ENCODE measurements at places on chromosomes 5 and 9. TPM values are rescaled to one million over a fixed set of nuclear protein-coding genes. Genes with fewer than 3 reads are reported as not detected.

The TNC gene
- total RNA-seq = 0.85 TPM

The CDH10 gene
- 0.05 TPM for total RNA-seq

The NPR3 gene
- total RNA-seq = 14.7 TPM

The PCDHA4 gene
- total RNA-seq = 1.8 TPM

The CAMK2A gene
- total RNA-seq = 0.69 TPM

The MYO10 gene
- total RNA-seq = 33.4 TPM

The OTULINL gene
- 26.3 TPM for total RNA-seq

The SH3GL2 gene
- 0.07 TPM for total RNA-seq

The TEX48 gene
- not detected for total RNA-seq

The C5orf46 gene
- total RNA-seq = not detected

The SLC27A6 gene
- 0.03 TPM for total RNA-seq

The ACTBL2 gene
- not detected for total RNA-seq

The TAF11L6 gene
- total RNA-seq = not detected

The RASEF gene
- total RNA-seq = 6.7 TPM

The MYOZ3 gene
- total RNA-seq = 0.06 TPM

The HTR1A gene
- not detected for total RNA-seq

The KCNMB1 gene
- total RNA-seq = not detected

The TMEFF1 gene
- total RNA-seq = 1.3 TPM

The C5orf52 gene
- total RNA-seq = not detected

The NR5A1 gene
- total RNA-seq = 0.17 TPM

The TTC39B gene
- 1.2 TPM for total RNA-seq

The CACNA1B gene
- 0.03 TPM for total RNA-seq

The PCDHB10 gene
- 0.06 TPM for total RNA-seq

The DIPK1B gene
- total RNA-seq = 6.1 TPM

The GDF9 gene
- total RNA-seq = 0.25 TPM

The HSPA9 gene
- 309 TPM for total RNA-seq

The FOXI1 gene
- total RNA-seq = not detected

The SLC22A4 gene
- total RNA-seq = 6.0 TPM

The PTGER4 gene
- total RNA-seq = 7.5 TPM

The DMRT3 gene
- not detected for total RNA-seq

The ADAMTSL2 gene
- total RNA-seq = not detected

The FOXD4 gene
- total RNA-seq = 0.13 TPM
